Natural killer cell (primary cell): ENCODE measurements at places on chromosomes 2 and 18. TPM values are rescaled to one million over a fixed set of nuclear protein-coding genes. Genes with fewer than 3 reads are reported as not detected.

The NEU4 gene
- 6.6 TPM for total RNA-seq

The GAL3ST2 gene
- not detected for total RNA-seq

The RGPD3 gene
- 0.73 TPM for total RNA-seq

The RAB1A gene
- 101 TPM for total RNA-seq

The KATNAL2 gene
- 1.2 TPM for total RNA-seq

The ASAP2 gene
- 0.60 TPM for total RNA-seq

The MPP4 gene
- 0.45 TPM for total RNA-seq

The TEKT4 gene
- not detected for total RNA-seq
